ENCODE measurements at places on chromosomes 6 and 20. TPM values are rescaled to one million over a fixed set of nuclear protein-coding genes. Genes with fewer than 3 reads are reported as not detected.

RBPJL gene
- total RNA-seq = not detected

GPLD1 gene
- 0.61 TPM for total RNA-seq

LTV1 gene
- total RNA-seq = 12.9 TPM

DNA sequence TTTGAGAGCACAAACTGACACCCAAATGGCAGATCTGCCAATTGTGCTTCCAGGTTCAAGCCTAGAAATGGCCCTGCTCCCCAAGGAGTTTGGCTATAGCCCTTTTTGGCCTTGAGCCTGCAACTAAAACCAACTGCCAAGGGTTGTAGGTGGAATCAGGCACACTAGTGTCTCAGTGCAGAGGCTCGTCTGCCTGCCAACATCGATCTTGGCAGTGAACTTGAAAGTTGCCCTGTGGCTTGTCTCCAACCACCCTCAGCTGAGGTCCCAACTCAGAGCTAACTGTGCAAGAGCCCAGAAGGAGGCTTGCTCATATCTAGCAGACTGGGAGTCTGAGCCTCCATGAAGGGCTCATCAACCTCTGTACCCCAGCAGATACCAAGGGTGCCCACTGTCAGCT is 92.7 kb upstream of the GLP1R start:
- no peaks in the 10 kb centered on the region for H3K4me1 ChIP-seq
- DNase-seq = no peak
- no peak overlapping the region for H3K4me3 ChIP-seq
- no peaks in the 10 kb centered on the region for H3K36me3 ChIP-seq
- no peak overlapping the region for H3K27ac ChIP-seq
- peaks cover 12% of the 10 kb centered on the region for H3K27me3 ChIP-seq

DNA sequence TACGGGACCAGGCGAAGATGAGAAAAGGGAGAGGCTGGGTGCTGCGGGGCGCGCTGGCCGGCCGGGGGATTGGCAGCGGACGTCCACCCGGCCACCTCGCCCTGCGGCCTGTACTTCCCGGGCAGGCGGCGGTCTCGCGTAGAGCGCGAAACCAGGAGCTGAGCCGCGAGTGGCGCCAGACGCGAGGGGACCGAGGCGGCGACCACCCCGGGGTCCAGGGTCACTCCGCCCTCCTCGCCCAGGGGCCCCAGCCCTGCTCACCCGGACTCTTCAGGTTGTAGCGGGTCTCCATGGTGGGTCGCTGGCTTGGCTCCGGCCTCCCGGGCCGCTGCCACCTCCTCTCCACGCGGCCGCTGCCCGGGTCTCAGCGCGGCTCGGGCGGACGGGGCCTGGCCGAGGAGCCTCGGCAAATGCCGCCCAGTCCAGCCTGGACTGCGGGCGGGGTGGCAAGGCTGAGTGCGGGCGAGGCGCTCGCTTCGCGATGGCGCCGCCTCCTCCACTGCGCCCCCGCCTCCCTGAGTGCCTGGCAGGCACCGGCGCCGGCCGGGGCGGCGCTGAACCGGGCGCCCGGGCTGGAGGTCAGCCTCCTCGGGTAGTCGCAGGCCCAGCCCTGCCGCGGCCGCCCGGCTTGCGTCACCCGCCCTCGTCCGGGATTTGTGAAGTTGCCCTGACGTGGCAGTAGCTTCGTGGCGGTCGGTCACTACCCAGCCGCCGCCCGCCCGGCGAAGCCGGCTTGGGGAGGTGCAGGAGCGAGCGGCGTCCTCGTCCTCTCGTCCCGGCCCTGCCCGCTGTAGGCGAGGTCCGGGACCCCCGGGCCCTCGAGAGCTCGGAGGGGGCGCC is at the start of gene UBE2J1:
Gene UBE2J1, minus strand, starts transcription at position 445 of the 840 bp plus-strand sequence. Its CDS starts 153 bp downstream, at position 292.
- H3K4me1 ChIP-seq = peaks cover 57% of the 10 kb centered on the region
- H3K36me3 ChIP-seq = no peaks in the 10 kb centered on the region
- H3K27me3 ChIP-seq = no peaks in the 10 kb centered on the region
- peak; percentile 98 for DNase-seq

GRCh38 chr6:168182366-168182765 is 103.4 kb upstream of the FRMD1 start:
- H3K4me3 ChIP-seq = no peak overlapping the region
- H3K36me3 ChIP-seq = no peaks in the 10 kb centered on the region
- H3K27ac ChIP-seq = no peak overlapping the region
- H3K27me3 ChIP-seq = no peaks in the 10 kb centered on the region
- no peak for DNase-seq

DNA sequence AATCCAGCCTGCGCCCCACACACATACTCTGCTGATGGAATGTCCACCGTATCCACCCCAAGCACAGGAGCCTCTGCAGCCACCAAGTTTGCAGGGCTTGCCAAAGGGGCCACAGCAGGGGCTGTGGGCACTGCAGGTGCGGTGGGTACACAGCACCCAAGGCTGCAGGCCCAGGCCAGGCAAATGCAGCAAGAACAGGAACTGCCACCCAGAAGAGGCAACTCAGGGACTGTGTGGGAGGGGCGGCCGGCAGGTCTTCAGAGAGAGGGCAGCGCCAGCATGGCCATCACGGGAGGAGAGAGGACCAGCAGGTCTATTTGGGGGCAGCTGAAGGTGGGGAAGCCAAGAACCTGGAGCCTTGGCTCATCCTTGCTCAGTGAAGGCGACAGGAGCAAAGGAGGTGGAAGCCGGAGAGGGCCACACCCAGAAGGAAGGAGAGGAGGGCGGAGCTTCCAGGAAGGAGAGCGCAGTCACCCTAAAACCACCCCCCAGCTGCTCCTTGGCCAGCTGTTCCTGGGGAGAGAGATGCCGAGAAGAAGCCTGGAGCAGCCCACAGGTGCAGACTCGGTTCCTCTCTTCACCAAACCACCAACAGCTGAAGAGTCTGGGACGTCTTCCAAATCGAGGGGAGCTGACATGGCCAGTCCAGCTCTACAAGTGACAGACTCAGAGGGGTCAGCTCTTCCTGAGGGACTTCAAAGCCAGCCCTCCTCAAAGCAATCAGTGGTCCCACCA is 265.1 kb upstream of the CDYL start:
- H3K27me3 ChIP-seq = no peaks in the 10 kb centered on the region
- no peaks in the 10 kb centered on the region for H3K36me3 ChIP-seq
- no peak overlapping the region for H3K4me3 ChIP-seq
- H3K27ac ChIP-seq = no peak overlapping the region
- H3K4me1 ChIP-seq = no peaks in the 10 kb centered on the region
- DNase-seq = no peak

GRCh38 chr6:125367036-125367782 is 65.4 kb upstream of the HDDC2 start:
- no peak for DNase-seq
- H3K4me3 ChIP-seq = no peak overlapping the region
- H3K27ac ChIP-seq = no peak overlapping the region
- no peaks in the 10 kb centered on the region for H3K36me3 ChIP-seq

- H3K27me3 ChIP-seq = no peaks in the 10 kb centered on the region
- no peak overlapping the region for H3K4me3 ChIP-seq
- H3K36me3 ChIP-seq = no peaks in the 10 kb centered on the region
- H3K27ac ChIP-seq = no peak overlapping the region
- H3K4me1 ChIP-seq = no peaks in the 10 kb centered on the region
- no peak for DNase-seq
Observed at GRCh38 chr6:166221040-166221439, 53.4 kb upstream of the TBXT start.

- peak overlapping the region; percentile 91 for H3K27ac ChIP-seq
- DNase-seq = peak; percentile 65
- peak overlapping the region; percentile 71 for H3K4me3 ChIP-seq
- H3K4me1 ChIP-seq = peaks cover 27% of the 10 kb centered on the region
- no peaks in the 10 kb centered on the region for H3K36me3 ChIP-seq
- no peaks in the 10 kb centered on the region for H3K27me3 ChIP-seq
Observed at GRCh38 chr6:21596145-21596948, 2.8 kb downstream of the SOX4 start.

- no peak overlapping the region for H3K4me3 ChIP-seq
- DNase-seq = no peak
- no peak overlapping the region for H3K27ac ChIP-seq
- H3K27me3 ChIP-seq = no peaks in the 10 kb centered on the region
Observed at GRCh38 chr20:18688676-18689075, 100.8 kb downstream of the DTD1 start.

DNA sequence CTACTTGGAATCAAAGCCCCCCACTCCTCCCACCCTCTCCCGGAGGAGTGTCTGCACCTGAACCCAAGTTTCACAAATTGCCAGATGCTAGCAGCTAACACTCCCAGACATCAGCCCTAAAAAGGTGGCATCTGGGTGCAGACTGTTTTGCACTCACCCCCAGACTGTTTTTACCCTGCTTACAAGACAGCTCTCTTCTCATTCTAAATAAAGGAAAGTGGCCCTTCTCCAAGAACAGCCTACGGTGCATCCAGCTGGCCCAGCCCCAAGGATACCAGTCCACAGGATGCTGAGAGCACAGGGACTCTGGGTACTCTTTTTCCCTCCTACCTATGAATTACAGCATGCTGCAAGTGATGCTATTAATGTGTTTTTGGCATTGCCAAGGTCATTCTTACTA is 842.0 kb upstream of the FLRT3 start:
- no peak overlapping the region for H3K27ac ChIP-seq
- H3K4me1 ChIP-seq = no peaks in the 10 kb centered on the region
- no peaks in the 10 kb centered on the region for H3K27me3 ChIP-seq
- DNase-seq = no peak
- no peaks in the 10 kb centered on the region for H3K36me3 ChIP-seq

DNA sequence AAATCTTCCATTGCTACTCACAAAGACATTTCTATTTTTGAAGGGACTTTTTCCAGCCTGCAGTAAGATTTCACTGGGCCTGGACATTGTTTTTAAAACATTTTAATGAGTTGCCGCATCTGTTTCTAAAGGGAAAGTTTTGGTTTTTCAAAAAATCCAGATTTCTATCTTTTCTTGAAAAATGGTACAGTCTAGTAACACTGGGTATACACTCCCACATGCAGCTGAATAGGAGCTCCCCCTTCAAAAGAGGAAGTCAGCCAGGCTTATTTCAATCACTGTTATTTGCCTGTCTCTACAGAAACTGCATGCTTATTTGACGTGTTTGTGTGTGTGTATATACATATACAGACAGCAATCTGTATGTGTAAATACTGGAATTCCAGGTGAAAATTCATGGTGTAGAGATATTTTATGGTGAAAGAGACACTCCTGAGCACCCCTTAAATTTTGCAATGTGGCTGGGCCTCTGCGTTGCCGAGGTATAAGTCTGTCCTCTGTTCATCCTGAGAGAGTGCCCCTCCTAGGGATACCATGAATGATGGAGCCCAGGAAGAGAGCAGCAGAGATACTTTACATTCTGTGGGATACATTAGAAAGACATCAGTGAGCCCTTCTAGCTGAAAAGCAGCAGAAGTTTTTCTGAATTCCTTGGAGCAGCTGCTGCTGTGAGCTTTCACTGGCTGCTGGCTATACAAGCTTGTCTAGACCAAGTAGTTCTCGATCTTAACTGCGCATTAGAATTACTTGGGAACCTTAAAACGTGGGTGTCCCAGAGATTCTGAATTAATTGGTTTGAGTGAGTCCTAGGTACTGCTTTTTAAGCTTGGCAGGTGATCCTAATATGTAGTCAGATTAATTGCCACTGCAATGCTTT is 12.0 kb upstream of the ABRACL start:
- no peaks in the 10 kb centered on the region for H3K36me3 ChIP-seq
- H3K4me3 ChIP-seq = no peak overlapping the region
- peak overlapping the region; percentile 54 for H3K27ac ChIP-seq
- no peak for DNase-seq
- no peaks in the 10 kb centered on the region for H3K4me1 ChIP-seq

GRCh38 chr6:154347981-154348380 is 8.6 kb downstream of the IPCEF1 start:
- H3K36me3 ChIP-seq = no peaks in the 10 kb centered on the region
- no peak for DNase-seq
- H3K27ac ChIP-seq = no peak overlapping the region
- H3K27me3 ChIP-seq = no peaks in the 10 kb centered on the region

GRCh38 chr6:97813889-97814567 is 531.0 kb upstream of the MMS22L start:
- H3K36me3 ChIP-seq = no peaks in the 10 kb centered on the region
- DNase-seq = no peak
- no peaks in the 10 kb centered on the region for H3K4me1 ChIP-seq
- no peak overlapping the region for H3K4me3 ChIP-seq
- no peaks in the 10 kb centered on the region for H3K27me3 ChIP-seq

- H3K36me3 ChIP-seq = peaks cover 20% of the 10 kb centered on the region
- peaks cover 9% of the 10 kb centered on the region for H3K4me1 ChIP-seq
- H3K4me3 ChIP-seq = no peak overlapping the region
- peak overlapping the region; percentile 36 for H3K27ac ChIP-seq
- H3K27me3 ChIP-seq = no peaks in the 10 kb centered on the region
Observed at GRCh38 chr6:69790629-69791028, 6.2 kb downstream of the LMBRD1 start.

Data from heart left ventricle (tissue), 16 donors.